ENCODE measurements at places on chromosomes 12 and 14. TPM values are rescaled to one million over a fixed set of nuclear protein-coding genes. Genes with fewer than 3 reads are reported as not detected.

GRCh38 chr12:104279164-104279563 is 24.4 kb upstream of the EID3 start:
- H3K27ac ChIP-seq = no peak overlapping the region
- no peaks in the 10 kb centered on the region for H3K36me3 ChIP-seq
- no peaks in the 10 kb centered on the region for H3K27me3 ChIP-seq
- H3K4me3 ChIP-seq = no peak overlapping the region
- peaks cover 6% of the 10 kb centered on the region for H3K4me1 ChIP-seq
- DNase-seq = no peak

The SMCO2 gene
- polyA plus RNA-seq = not detected

The MANSC4 gene
- not detected for polyA plus RNA-seq

DNA sequence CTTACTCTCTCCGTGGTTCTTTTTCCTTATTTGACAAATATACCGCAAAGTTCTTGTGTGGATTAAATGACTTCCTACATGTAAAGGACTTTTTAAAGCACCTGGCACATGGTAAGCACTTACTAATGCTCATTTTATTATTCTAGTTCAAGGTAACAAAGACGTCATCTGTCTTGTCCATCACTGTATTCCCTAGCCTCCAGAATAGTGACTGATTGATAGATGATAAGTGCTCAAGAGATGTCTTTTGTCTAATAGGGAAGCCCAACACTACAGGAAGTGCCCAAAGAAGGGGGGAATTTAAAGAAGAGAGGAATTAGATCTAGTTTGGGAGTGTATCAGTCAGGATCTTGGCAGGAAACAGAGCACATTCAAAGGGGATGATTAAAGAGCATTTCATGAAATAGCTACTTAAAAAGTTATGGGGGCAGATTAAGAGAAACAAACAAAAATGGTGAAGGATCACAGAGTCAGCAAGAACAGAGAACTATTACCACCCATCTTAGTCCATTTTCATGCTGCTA is 151.9 kb downstream of the GXYLT1 start:
- no peaks in the 10 kb centered on the region for H3K4me1 ChIP-seq
- H3K4me3 ChIP-seq = no peak overlapping the region

DNA sequence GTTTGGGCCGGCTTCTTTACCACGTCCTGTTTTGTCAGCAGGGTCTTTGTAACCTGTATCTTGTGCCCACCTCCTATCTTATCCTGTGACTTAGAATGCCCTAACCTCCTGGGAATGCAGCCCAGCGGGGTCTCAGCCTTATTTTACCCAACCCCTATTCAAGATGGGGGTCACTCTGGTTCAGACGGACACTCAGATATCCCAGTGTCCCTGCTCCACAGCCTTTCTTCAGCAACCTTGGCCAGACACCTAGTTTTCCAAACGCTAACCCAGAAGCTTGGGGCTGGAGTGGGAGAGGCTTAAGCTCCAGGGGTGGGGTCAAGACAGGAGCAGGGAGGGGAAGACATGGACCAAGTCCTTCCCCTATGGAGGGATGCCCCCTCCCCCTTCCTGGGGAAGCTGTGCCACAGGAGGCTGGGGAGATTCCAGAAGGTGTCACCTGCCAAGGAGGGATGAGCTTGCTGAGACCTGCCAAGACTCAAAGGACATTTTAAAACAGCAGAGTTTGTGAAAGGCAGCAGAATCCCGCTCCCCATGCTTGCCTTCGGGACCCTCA is 62.2 kb downstream of the RIN3 start:
- H3K4me3 ChIP-seq = no peak overlapping the region
- H3K27ac ChIP-seq = no peak overlapping the region
- H3K27me3 ChIP-seq = no peaks in the 10 kb centered on the region
- no peak for DNase-seq
- no peaks in the 10 kb centered on the region for H3K36me3 ChIP-seq
- H3K4me1 ChIP-seq = no peaks in the 10 kb centered on the region

- H3K4me3 ChIP-seq = no peak overlapping the region
- no peaks in the 10 kb centered on the region for H3K4me1 ChIP-seq
- H3K27ac ChIP-seq = no peak overlapping the region
Observed at GRCh38 chr12:47366157-47366556, 286.4 kb upstream of the AMIGO2 start.

DNA sequence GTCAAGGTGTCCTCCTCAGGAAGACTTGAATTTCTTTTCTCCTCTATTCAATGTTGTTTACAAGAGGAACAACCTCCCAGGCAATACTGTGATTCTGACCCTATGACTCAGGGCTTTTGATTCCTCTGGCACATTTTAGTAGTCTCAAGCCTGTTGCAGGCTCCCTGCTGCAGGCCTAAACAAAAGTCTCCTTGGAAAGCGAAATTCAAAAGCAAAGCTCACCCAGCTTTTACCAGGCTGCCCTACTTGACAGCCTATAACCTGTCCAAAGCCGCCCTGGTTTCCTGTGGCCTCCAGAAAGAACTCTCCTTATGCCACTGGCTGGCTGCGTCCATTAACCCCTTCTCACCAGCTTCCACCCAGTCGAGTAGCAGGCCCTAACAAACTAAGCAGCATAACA is 11.6 kb downstream of the FGD6 start:
- no peak for DNase-seq
- H3K27me3 ChIP-seq = no peaks in the 10 kb centered on the region
- no peaks in the 10 kb centered on the region for H3K36me3 ChIP-seq

GRCh38 chr12:63994704-63995103 is 150.2 kb downstream of the SRGAP1 start:
- no peaks in the 10 kb centered on the region for H3K36me3 ChIP-seq
- no peaks in the 10 kb centered on the region for H3K27me3 ChIP-seq
- no peak overlapping the region for H3K4me3 ChIP-seq
- H3K4me1 ChIP-seq = peaks cover 2% of the 10 kb centered on the region
- no peak for DNase-seq

DNA sequence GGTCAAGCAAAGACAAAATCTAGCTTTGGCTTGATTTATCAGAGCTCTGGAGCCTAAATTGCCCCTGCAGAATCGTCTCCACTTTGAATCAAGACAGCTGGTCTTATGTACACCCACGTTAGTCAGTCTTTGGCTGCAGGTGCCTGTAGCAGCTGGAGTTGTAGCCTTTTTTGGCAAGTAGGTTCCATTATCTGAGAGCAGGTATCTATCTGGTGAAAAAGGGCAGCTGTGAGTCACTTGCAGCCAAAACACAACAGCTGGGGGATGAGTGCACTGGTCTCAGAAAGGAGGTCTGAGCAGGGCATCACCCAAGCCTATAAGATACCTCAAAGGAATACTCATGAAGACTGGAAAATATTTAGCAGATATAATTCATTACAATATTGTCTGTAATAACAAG is 43.6 kb upstream of the KCNH5 start:
- H3K27me3 ChIP-seq = no peaks in the 10 kb centered on the region
- H3K4me3 ChIP-seq = no peak overlapping the region
- no peaks in the 10 kb centered on the region for H3K36me3 ChIP-seq
- no peak overlapping the region for H3K27ac ChIP-seq
- DNase-seq = no peak

The KRT74 gene
- not detected for polyA plus RNA-seq

DNA sequence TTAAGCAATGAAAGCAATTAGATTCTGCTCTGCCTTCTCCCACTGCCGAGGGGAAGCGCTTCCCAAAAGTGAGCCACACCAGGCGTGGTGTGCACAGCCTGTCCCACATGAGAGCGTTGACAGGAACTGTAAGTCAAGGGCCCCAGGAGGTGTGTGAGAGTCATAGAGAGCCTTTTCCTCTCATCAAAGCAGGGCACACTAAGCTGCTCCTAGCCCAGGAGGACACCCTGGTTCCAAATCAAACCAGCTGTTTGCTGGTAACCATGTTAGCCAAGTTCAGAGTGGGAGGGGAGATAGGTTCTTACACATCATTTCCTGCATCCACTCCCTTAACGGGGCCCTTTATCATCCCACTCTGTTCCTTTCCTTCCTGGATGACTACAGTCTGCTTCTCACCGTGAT is 98.3 kb downstream of the SPTSSA start:
- H3K4me1 ChIP-seq = no peaks in the 10 kb centered on the region
- no peak overlapping the region for H3K27ac ChIP-seq
- H3K27me3 ChIP-seq = no peaks in the 10 kb centered on the region
- H3K4me3 ChIP-seq = no peak overlapping the region

The FAM90A1 gene
- 0.19 TPM for polyA plus RNA-seq

- no peaks in the 10 kb centered on the region for H3K27me3 ChIP-seq
- no peak overlapping the region for H3K27ac ChIP-seq
- no peaks in the 10 kb centered on the region for H3K4me1 ChIP-seq
- no peaks in the 10 kb centered on the region for H3K36me3 ChIP-seq
- H3K4me3 ChIP-seq = no peak overlapping the region
Observed at GRCh38 chr14:21748869-21749303, 75.3 kb upstream of the OR4E1 start.

The VRTN gene
- not detected for polyA plus RNA-seq

The KCNC2 gene
- not detected for polyA plus RNA-seq

The C12orf50 gene
- not detected for polyA plus RNA-seq

DNA sequence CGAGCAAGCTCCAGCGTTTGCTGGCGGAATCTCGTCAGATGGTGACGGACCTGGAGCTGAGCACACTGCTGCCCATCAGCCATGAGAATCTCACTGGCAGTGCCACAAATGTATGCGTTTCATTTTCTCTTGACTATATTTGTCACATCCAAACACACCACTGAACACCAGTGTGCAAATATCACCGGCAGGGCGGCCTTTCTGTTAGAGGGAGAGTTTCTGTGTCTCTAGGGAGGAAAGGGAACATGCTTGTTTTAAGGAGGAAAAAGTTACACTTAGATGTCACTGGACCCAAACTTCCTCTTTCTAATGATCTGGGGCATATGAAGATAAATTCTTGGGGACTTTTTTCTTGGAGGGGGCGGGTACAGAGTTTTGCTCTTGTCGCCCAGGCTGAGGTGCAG is 21.9 kb upstream of the HIP1R start:
- H3K4me3 ChIP-seq = no peak overlapping the region
- H3K36me3 ChIP-seq = no peaks in the 10 kb centered on the region
- no peak for DNase-seq
- H3K4me1 ChIP-seq = no peaks in the 10 kb centered on the region

The LTB4R2 gene
- 0.53 TPM for polyA plus RNA-seq

DNA sequence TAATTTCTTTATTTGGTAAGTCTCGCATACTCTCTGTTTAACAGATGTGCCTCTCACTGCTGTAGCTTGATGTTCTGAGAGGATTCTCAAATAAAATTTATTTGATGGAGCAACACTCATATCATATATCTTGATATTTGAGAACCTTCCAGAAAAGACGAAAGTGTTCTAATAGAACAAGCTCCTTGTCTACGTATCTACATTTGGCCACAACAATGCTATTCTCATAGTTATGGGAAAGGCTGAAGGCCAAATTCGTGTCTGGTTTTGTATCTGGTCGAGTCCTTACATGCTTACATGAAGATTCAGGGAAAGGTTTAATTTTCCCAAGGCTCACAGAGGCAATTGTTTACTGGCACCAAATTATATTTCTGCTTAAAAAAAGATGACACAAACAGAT is 186.7 kb upstream of the SLC38A2 start:
- no peak overlapping the region for H3K4me3 ChIP-seq
- peaks cover 38% of the 10 kb centered on the region for H3K4me1 ChIP-seq
- no peak for DNase-seq

- H3K4me1 ChIP-seq = no peaks in the 10 kb centered on the region
- H3K27ac ChIP-seq = no peak overlapping the region
- DNase-seq = no peak
- H3K27me3 ChIP-seq = no peaks in the 10 kb centered on the region
Observed at GRCh38 chr14:82052778-82053177, 519.1 kb upstream of the SEL1L start.

DNA sequence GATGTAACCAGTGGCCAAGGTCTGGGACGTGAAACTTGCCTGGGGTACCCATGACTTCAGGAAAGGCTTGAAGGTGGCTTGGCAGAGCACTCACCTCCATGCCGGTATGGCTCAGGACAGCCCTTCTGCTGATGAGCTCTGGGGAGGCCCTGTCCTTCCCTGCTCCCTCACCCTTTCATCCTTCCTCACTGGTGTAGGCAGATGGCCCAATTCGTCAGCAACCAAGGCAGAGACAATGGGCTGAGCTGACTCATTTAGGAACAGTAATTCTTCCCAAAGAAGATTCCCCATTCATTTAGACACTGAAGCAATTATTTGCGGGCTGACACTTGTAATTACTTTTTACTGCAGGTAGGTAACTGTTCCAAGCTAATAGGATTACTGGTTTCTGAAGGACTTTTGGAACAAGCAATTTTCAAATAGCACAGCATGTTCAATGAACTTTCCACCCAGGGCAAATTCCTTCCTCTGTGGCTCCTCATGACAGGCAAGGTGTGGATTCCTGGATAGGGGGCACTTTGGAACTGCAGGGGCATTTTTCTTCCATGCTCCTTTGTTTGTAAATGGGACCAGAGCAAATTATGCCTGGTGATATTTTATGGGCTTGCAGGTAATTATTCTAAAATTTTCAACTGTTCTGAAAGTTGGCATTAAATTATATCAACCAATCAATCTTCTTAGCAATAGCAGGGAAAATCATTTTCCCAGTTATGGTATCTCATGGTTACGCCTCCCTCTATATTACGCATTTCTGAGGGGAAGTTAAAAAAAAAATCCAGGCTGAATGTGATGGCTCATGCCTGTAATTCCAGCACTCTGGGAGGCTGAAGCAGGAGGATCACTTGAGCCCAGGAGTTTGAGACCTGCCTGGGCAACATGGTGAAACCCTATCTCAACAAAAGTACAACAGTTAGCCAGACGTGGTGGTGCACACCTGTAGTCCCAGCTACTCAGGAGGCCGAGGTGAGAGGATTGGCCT is 24.1 kb upstream of the NRDE2 start:
- no peak overlapping the region for H3K4me3 ChIP-seq
- no peaks in the 10 kb centered on the region for H3K36me3 ChIP-seq
- H3K27me3 ChIP-seq = no peaks in the 10 kb centered on the region
- no peak overlapping the region for H3K27ac ChIP-seq
- no peak for DNase-seq
- H3K4me1 ChIP-seq = no peaks in the 10 kb centered on the region

The SYNDIG1L gene
- polyA plus RNA-seq = 0.06 TPM

GRCh38 chr12:114729731-114730130 is 45.8 kb upstream of the TBX3 start:
- no peak for DNase-seq
- H3K27me3 ChIP-seq = peaks cover 18% of the 10 kb centered on the region
- H3K4me3 ChIP-seq = no peak overlapping the region
- peaks cover 3% of the 10 kb centered on the region for H3K4me1 ChIP-seq

DNA sequence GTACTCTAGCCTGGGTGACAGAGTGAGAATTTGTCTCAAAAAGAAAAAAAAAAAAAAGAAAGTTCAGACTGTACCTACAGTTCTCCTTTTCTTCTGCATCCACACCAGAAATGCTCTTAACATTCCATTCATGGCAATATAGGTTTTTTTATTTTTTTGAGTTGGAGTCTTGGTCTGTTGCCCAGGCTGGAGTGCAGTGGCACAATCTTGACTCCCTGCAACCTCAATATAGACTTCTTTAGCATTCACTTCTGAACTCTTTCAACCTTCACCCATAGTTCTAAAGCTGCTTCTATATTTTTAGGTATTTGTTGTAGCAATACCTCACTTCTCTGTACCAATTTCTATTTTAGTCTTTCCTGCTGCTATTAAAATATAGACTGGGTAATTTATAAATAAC is 1095.7 kb downstream of the FLRT2 start:
- H3K4me3 ChIP-seq = no peak overlapping the region
- no peaks in the 10 kb centered on the region for H3K27me3 ChIP-seq
- no peak for DNase-seq
- no peaks in the 10 kb centered on the region for H3K4me1 ChIP-seq
- H3K36me3 ChIP-seq = no peaks in the 10 kb centered on the region

The CCDC198 gene
- not detected for polyA plus RNA-seq

The PTPRR gene
- polyA plus RNA-seq = 0.30 TPM

Data from heart left ventricle (tissue), 16 donors.